Activated CD4-positive, alpha-beta T cell treated with anti-CD3 and anti-CD28 coated beads, Interleukin-2, amount 50 U/mL, for 16 hours (primary cell): ENCODE measurements at places on chromosomes 16 and 17.

DNA sequence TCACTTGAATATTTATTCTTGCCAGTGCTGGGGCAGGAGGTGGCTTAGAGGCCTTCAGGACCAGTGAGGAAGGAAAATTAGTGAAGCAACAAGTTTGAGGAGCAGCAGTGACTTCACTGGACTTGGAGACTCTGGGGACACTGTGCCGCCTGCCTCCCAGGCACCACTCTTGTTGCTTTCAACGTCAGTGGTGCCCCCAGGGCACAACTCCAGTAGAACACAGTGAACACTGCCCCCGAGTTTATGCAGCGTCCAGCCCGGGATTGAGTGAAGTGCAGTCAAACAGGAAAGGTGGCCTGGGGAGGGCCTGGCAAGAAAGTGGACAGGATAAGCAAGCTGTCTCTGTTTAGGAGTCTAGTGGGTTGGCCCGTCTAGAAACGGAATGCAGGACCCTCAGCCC, 24.4 kb upstream of the NAT9 start:
- no peak for DNase-seq

- DNase-seq: no peak
Observed at GRCh38 chr17:62140836-62141235, 75.8 kb upstream of the MED13 start.

DNA sequence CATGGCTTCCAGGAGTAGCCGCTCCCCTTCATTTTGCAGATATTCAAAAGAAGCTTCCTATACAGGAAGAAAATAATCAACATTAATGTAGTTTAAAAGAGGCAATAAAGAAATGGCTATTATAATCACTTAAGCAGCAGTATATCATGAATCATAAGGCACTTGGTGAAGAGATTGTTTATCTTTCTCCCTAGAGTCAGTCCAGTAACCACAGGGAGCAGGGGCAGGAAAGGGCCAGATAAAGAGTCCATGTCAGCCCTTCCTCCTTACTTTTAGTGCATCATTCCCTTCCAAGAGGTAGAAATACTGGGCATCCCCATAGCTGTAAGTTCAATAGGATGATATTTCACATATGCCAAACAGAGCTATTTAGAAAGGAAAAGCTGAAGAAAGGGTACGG, 184.6 kb upstream of the C17orf78 start:
- DNase-seq: no peak

- DNase-seq: no peak
Observed at GRCh38 chr17:50264263-50265113, 9.8 kb upstream of the TMEM92 start.

- DNase-seq: no peak
Observed at GRCh38 chr17:80890196-80890920, 101.3 kb upstream of the CHMP6 start.

DNA sequence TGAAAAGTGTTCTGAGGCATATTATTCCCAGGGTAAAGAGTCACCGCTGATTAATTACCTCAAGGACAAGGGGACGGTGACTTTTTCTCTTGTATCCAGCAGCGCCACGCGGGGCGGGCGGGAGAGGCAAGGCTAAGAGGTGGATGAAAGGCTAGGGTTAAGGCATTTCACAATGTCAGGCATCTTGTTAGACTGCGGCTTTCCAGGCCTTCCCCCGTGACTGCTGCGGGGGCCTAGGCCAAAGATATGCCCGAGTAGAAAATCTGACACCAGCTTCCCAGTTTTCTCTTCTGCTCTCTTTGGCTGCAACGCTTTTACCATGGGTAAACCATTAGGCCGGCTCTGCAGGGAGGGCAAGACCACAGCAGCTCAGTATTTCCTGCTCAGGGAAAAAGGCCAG, 698.2 kb downstream of the MAF start:
- DNase-seq: no peak

GRCh38 chr16:7332611-7333010, at the start of gene RBFOX1:
RBFOX1 (plus strand) TSS chr16:7332845.
- no peak for DNase-seq

- no peak for DNase-seq
Observed at GRCh38 chr17:4033751-4034251, 69.6 kb upstream of the ATP2A3 start.

- DNase-seq: no peak
Observed at GRCh38 chr17:12522336-12522735, 143.4 kb upstream of the MYOCD start.

GRCh38 chr17:76089680-76090516, 10.9 kb downstream of the ZACN start:
- DNase-seq: no peak

DNA sequence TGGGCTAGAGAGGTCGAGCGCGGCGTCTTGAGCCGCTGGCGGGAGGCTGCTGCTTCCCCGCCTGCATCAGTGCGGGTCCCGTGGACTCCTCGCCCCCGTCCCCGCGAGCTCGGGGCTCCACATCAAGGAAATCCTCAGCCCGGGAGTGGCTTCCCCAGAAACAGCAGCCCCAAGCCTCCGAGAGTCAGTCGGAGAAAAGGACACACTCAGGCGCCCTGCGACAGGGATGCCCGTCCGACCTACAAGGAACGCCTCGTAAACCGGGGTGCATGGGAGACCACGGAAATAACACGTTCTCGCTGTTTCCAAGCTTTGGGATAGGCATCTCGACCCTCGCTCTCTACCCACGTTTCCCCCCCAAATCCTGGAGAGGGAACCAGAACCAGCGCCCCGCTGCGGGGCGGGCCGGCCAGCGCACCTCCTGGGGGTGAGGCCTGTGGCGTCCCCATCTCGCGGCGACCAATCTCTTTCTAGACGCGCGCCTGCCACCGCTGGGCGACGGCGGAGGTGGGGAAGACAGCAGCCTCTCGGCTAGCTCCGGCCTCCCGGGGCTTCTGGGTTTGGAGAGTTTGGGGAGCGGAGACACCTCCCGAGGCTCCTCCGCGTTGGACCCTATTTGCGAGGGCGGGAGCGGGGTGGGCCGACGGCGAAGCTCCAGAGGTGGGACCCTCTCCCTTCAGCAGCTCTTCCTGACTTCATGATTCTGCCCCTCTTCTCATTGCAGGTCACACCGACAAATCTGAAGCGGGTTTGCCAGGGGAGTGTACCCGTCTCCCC, 759 bp upstream of the TP53I13 start:
- DNase-seq: peak; percentile 88

DNA sequence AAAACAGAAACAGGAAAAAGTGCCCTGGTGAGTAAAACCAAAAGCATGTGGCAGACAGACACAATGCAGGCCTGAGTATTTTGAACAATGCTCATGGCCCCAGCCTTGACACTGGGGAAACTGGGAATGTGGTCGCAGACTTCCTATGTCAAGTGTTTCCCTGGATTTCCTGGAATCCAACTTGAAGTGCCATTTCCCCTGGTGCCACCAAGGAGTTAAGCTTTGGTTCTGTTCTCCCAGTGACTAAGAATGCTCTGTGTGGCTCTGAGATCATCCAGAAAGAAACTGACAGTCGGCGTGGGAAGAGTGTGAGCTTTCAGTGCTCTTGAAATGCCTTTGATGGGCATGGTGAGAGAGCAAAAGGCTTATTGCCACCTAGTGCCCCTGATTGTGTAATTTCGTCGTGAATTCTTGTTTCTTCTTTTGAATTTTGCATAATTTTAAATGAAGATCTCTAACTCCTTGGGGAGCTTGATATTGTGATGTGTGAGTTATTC, 96.0 kb downstream of the YPEL2 start:
- DNase-seq: peak; percentile 77

GRCh38 chr16:67594956-67595355, 32.6 kb downstream of the CTCF start:
- DNase-seq: peak; percentile 39

- DNase-seq: no peak
Observed at GRCh38 chr16:64265756-64266155, 856.1 kb downstream of the CDH11 start.

GRCh38 chr16:88610909-88611812, 27.2 kb upstream of the IL17C start:
- no peak for DNase-seq

GRCh38 chr17:1644493-1645206, 882 bp downstream of the SCARF1 start:
- peak; percentile 58 for DNase-seq

DNA sequence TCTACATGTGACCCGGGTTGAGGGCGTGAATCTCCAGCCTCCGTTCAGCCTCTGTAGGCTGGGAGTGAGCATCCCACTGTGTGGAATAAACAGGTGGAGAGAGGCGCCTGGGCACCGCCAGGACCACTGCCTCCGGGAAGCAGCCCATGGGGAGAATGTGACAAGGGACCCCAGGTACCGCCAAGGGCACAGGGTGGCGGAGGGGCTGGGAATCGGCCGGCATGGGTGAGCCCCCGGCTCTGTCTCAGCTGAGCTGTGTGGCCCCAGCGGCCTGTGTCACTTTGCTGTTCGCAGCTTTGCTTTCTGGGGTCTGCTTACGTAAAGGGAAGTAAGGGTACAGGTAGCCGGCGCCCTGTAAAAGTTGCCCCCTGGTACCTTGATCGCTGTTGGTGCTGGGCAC, 11.5 kb downstream of the GSE1 start:
- DNase-seq: no peak

GRCh38 chr16:27784351-27785306, 234.7 kb downstream of the KATNIP start:
- no peak for DNase-seq

- no peak for DNase-seq
Observed at GRCh38 chr16:85327731-85328675, 215.7 kb upstream of the CIBAR2 start.

DNA sequence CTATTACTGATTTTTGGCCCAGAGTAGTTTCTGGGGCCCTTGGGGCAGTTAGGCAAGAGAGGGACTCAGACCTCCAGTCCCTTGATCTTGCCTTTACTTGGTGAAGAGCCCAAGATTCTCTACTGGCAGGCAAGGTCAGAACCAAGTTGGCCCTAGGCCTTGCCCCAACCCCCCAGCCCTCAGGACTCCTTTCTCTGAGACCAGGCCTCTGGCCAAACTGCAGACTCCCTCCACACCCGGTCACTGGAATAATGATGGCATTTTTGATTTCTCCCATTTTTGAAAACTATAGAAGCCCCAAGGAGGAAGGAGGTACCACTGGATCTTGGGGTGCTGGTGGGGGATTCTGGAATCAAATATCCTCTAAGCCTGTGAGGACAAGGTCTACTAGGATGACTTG, 18.0 kb upstream of the HOXB9 start:
- no peak for DNase-seq

DNA sequence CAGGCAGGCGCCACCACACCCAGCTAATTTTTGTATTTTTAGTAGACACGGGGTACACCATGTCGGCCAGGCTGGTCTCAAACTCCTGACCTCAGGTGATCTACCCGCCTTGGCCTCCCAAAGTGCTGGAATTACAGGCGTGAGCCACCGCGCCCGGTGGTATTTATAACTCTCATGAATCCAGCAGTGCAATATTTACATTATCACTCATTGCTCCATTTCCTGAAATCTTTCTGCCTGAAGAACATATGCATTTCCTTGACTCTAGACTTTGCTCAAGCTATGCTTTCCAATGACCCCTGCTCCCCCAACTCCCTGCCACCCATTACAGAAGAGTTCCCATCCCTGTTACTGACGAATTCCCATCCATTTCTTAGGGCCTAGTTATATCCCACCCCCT, 19.7 kb upstream of the NDUFAB1 start:
- DNase-seq: no peak

DNA sequence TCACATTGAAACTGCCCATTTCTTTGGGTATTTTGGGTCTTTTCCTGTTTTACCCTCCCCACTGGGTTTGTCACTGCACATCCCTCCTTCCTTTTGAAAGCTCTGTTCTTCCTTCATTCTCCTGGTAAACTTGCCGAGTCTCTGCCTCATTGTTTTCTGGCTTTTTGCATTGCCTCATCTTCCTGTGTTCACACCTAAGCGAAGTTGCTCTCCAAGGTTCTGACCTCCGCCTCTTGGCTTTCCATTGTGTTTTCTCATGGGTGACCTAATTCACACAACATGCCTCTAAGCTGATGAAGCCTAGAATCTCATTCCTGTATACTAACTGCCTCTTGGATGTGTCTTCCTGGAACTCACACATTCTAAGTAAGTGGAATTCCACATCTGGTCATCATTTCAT, 1096.1 kb upstream of the EEF2KMT start:
- no peak for DNase-seq

DNA sequence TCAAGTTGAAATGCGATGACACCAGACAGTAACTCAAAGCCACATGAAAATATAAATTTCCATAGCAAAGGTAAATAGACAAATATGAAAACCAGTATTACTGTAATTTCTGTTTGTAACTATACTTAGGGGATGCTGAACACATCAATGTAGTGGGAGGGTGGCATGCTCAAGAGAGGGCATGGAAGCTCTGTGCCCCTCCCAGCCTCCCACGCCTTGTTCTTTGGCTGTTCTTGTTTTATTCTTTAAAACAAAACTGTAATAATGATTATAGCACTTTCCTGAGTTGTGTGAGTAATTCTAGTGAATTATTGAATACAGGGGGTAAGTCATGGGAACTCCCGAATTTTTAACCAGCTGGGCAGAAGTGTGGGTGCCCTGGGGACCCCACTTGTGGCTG, 11.0 kb upstream of the GPT2 start:
- DNase-seq: no peak

DNA sequence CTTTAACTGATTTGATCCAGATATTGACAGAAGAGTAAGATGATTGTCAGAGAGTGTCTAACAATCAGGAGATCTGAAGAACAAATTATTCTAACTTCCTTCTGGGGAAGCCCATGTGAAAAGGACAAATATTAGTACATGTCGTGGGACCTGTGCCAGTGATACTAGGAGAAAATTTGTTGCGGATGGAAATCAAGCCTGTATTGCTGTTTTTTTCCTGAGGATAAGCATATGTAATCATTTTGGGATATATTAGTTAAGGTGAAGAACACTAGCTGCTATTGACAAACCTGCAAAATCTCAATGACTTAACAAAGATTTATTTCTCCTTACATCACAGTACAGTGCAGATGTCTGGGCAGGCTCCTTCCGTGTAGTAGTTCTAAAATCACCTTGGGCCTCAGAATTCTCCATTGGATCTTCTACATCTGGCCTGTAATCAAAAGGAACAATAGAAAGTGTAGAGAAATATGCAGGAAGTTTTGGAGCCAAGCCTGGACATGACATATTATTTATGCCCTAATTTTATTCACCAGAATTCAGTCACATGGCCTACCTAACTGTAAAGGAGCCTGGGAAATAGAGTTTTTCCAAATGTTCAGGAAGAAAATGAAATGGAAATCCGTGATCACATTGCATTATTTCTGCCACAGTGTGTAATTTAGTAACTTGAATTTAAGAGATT, 58.3 kb downstream of the CYB561 start:
- DNase-seq: no peak
